ENCODE measurements at places on chromosomes 3 and 15.

- no peak for DNase-seq
Observed at GRCh38 chr15:39548561-39548960, 32.3 kb upstream of the THBS1 start.

- DNase-seq: no peak
Observed at GRCh38 chr3:110318108-110318507, 753.5 kb upstream of the NECTIN3 start.

GRCh38 chr3:5054098-5054497 lies 68.0 kb upstream of the ARL8B start:
- no peak for DNase-seq

DNA sequence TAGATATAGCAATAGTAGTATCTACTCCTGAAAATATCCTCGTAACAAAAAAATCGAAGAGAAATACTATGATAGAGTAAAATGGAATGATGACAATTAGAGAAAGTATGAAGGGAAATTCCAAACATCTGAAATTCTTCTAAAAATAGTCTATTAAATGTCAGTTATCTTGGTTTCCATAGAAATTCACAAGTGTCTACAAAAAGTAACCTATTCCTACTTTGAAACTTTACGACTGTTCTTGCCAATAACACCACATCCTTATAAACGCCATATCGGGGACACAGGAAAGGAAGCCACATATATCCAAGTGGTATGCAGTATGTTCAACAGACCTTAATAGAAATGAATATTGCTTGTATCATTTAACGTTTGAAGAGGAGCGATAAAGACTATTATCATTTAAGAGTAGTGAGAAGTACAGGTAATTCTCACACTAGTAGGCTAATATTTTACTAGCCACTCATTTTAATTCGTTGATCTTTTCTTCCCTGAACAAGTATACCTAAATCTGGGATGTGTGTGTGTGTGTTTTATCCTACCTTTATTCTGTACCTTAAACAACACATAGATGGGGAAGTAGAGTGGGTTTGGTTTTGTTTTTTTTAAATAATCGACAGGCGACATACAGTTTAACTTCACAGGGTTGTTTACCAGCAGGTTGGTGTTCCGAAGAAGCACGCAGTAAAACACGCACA lies 1.2 kb downstream of the GPR176 start:
- no peak for DNase-seq

DNA sequence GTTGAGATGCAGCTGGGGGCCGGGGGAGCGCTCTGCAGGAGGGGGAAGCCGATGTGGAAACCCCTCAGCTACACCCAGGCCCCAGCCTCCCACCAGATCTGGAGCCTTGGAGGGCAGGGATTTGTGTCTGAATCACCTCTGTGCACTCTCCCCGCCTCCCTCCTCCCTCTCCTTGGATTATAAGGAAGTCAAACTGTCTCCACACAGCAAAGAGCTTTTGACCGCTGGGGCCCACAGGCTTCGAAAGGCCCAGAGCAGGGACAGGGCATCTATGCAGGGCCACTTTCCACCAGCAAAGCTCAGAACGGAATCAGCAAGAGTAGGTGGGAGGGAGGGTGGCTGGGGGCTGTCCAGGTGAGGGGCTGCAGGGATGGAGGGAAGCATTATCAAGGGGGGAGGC lies 68.9 kb downstream of the IQSEC1 start:
- DNase-seq: no peak

DNA sequence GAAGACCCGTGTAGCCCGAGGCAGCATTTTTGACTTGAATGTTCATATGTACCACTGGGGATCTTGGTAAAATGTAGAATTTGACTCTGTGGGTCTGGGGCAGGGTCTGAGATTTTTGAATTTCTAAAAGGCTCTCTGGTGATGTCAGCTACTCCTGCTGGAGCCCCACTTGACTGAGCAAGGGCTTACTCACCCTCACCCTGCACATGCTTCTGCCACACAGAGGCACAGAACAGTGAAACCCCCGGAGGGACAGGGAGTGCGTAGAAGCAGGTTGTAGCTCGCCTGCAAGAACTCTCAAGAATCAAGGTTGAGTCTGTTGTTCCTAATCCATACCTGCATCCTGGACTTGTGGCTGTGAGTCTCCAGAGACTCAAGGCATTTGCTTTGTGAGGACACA lies 41.1 kb downstream of the SLCO3A1 start:
- DNase-seq: no peak

- no peak for DNase-seq
Observed at GRCh38 chr3:152302521-152303021, 33.8 kb downstream of the MBNL1 start.

- no peak for DNase-seq
Observed at GRCh38 chr3:184439096-184439495, 59.2 kb downstream of the CHRD start.

DNA sequence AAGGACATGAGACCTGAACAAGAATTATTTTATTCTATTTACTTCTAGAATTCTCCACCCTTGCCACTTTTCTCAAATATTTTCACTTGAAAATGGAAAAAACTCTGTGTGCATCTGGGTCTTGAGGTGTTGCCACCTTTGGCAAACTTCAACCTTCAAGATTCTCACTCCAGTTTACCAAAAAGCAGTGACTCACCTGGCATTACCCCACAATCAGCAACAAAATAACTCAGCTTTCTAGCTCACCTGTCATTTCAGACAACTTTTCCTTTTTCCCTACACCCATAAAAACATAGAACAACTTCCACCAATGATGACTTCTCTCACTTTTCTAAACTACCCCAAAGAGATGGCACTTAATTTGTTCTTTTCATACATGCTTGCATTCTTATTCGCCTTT lies 115.8 kb downstream of the DUT start:
- no peak for DNase-seq
